SK-N-MC (cell line): ENCODE measurements at places on chromosomes 5 and 9.

- no peak for DNase-seq
Observed at GRCh38 chr5:54676481-54677340, 159.2 kb downstream of the SNX18 start.

DNA sequence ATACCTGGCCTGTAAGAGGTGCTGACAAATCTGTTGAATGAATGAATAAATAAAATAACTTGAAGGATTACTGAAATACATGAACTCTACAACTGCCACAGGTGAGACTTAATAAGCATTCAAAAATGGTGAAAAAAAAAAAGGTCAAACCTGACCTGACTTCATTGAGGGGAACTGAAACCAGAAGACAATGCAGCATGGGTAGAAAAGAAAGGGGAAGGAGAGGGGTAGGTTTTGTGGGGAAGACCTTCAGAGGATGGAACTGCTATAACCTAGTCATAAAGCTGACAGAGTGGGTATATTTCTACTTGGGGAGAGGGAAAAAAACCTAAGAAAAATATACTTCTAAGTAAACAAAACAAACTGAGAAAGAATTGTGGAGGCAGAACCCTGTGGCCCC, 56.6 kb downstream of the RASEF start:
- no peak for DNase-seq

DNA sequence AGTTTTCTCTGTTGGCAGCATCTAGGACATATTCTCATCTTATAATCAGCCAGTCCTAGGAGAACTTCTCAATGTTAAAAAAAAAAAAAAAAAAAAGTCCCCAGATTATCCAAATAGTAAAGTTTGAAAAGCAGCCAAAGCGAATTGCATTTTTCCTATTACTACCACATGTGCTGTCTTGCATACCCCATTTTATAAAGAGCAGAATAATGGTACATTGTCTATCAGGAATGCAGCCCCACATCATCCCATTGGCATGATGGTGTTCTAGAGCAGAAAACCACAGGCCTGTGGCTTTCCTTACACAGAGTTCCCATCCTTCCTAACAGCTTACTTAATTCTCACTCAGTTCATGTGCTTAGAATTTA, 381.6 kb downstream of the TMEM38B start:
- no peak for DNase-seq

DNA sequence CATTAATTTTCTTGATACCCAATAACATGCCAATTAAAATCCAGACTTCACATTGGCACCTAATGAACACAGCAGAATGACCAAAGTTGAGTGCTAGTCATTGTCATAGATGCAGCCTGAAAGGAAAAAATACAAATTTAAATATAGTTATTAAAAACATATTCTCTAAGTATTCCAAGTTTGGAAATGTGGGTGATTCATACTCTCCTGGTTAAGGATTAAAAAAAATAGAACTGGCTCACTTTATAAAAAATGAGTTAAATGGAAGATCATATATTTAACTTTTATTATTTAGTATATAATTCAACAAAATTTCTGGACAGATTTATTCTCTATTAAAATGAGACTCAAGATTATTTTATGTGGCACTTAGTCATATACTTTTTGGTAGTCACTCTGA, 33.2 kb upstream of the RICTOR start:
- no peak for DNase-seq

GRCh38 chr9:14661421-14662059, 31.7 kb downstream of the ZDHHC21 start:
- peak; percentile 76 for DNase-seq

GRCh38 chr9:134835448-134835847, 45.2 kb upstream of the FCN2 start:
- DNase-seq = no peak

- DNase-seq = no peak
Observed at GRCh38 chr9:104748359-104749031, 1.0 kb downstream of the NIPSNAP3A start.

DNA sequence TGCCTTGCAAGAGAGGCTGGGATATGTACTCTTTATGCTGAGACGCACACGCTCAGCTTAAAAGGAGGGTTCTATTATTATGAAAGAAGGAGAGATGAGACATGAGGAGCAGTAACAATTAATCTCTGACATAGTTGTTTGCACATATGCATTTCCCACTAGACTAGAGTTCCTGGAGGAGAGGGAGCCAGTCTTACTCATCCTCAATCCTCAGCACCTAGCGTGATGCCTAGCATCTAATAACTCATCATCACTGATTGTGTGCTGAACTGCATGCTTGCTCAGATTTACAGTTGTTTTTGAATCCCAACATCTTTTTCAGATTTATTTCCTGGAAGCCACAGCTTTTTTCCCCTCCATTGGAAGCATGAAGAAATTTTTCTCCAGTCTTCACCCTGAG, 35.5 kb downstream of the GCNT4 start:
- DNase-seq = no peak

GRCh38 chr5:176781054-176781375, 29.3 kb upstream of the UNC5A start:
- no peak for DNase-seq

DNA sequence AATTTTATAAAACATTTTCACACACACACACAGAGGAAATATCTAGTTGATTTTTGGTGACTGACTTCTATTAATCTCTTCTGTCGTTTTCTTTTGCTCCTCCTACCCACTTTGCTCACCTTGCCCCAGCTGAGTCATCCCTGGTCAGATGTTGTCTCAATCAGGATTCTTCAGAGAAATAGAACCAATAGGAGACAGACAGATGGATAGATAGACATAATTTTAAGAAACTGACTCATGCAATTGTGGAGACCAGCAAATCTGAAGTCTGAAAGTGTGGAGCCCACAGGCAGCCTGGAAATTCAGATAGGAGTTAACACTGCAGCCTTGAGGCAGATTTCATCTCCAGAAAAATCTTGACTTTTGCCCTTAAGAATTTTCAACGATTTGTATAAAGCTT, 37.0 kb upstream of the PIK3R1 start:
- no peak for DNase-seq

- no peak for DNase-seq
Observed at GRCh38 chr5:171961117-171961516, 45.3 kb downstream of the FBXW11 start.

- no peak for DNase-seq
Observed at GRCh38 chr9:31983895-31984294, 400.5 kb upstream of the ACO1 start.

DNA sequence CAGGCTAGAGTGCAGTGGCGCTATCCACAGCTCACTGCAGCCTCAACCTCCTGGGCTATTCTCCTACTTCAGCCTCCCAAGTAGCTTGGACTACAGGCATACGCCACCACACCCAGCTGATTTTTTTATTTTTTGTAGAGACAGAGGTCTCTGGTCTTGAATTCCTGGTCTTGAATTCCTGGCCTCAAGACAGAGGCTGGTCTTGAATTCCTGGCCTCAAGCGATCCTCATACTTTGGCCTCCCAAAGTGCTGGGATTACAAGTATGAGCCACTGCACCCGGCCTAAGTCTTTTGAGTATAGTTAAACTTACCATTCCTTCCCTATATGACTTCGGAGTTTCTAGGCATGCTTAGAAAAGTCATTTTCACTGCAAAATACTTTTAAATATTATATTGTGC, 29.4 kb downstream of the ECPAS start:
- no peak for DNase-seq

GRCh38 chr5:176716320-176716719, 69.0 kb downstream of the TSPAN17 start:
- no peak for DNase-seq

- DNase-seq = no peak
Observed at GRCh38 chr9:93265301-93265971, 81.5 kb downstream of the WNK2 start.

DNA sequence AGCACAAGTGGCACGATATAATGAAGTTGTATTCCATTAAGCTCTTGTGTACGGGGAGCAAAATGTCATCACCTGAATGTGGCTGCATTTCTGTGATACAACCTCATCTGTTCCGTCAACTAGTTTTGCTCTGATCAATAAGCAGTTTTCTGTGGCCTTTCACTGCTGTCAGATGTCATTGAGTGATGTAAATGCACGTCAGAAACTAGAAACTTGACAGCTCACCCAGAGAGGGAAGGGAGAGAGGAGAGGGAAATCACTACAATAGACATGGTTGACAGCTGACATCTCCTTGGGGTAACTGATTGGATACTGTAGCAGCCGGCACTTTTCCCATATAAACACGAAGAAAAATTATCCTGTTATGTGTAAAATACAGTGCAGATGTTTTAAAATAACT, 62.7 kb downstream of the SNX24 start:
- no peak for DNase-seq

DNA sequence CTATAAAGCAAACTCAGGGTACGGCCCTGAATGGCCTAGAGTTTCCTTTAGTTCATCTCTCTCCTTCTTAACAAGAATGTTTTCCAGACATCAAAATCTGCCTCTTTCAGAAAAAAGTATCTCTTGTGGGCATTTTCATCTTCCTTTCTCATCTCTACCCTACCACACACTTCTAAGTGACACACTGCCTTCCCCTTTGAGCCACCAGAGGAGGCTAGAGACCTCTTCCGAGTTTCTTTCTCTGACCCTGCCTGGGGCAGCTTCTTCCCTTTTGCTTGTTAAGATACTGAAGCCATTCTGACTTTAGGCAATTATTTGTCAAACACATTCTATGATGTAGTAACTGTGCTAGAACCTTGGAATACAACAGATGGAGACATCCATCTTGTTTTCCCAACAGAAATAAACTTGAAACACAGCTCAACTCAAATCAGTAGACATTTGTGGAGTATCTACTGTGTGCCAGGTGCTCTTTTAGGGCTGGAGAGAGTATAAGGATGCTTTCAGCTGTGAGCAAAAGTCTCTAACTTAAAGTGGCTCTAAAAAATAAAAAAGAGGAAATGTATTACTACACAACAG, 8.6 kb upstream of the SV2C start:
- DNase-seq = no peak

- DNase-seq = no peak
Observed at GRCh38 chr5:11560915-11561697, 343.1 kb downstream of the CTNND2 start.

DNA sequence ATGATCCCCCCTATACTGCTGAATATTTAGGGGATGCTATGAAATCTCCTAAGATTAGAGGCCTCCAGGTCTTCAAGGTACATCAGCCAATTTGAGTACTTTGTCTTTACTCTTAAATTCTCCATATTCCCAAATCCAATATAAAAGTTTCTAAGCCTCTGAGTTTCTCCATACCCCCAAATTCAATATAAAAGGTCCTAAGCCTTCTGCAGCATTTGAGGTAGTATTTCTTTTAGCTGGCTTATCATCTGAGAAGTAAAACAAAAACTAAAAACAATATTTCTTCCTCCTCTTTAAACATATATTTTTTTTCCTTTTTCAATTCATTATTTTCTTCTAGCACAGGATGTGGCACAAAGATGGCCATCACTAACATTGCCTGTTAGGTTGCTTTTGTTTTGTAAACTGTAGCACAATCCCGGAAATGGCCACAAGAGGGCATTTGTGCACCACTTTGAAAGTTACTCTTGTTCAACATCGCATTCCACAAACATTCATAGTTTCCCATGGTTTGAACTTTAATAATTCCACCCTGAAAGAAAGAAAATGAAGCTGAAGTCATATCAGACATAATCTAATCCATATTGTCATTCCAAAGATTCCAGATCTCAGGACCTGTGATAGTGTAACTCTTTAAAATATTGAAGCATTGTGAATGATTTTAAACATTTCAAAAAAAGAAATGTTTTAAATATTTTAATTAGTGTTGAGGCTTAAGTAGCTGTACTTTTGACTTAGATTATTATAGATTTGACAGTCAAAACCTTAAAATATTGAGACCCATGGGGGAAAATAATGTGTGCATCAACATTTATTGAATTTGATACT, 21.0 kb upstream of the SCGB3A2 start:
- DNase-seq = peak; percentile 75

- DNase-seq = no peak
Observed at GRCh38 chr5:133727636-133728035, 115.3 kb upstream of the FSTL4 start.

DNA sequence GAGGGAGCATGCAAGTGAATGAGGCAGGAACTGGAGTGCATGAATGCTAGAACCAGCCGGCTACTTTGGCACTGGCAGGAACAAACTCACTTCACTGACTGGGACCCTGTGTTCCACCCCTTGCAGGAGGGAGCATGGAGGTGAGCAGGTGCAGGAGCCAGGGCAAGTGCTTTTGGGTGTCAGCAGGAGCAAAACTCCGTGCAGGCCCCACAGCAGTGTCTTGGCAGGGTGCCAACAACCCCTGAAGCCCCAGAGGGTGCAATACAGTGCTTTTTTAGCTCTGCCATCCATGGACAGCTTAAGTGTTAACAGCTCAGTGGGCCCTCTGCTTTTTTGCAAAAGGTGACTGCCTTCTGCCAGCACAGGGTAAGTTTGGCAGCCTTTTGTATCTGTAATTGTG, 245.8 kb upstream of the PCSK5 start:
- DNase-seq = no peak

- peak; percentile 51 for DNase-seq
Observed at GRCh38 chr5:54904425-54904824, 81.0 kb downstream of the ESM1 start.

GRCh38 chr5:59125011-59125961, 542.4 kb downstream of the RAB3C start:
- peak; percentile 66 for DNase-seq

GRCh38 chr5:115702025-115702424, 76.2 kb upstream of the TMED7 start:
- DNase-seq = no peak

GRCh38 chr5:16702964-16703363, 86.2 kb upstream of the RETREG1 start:
- no peak for DNase-seq

- no peak for DNase-seq
Observed at GRCh38 chr5:39654715-39655114, 229.9 kb upstream of the DAB2 start.

- DNase-seq = no peak
Observed at GRCh38 chr9:101574731-101575333, 19.9 kb downstream of the PPP3R2 start.

DNA sequence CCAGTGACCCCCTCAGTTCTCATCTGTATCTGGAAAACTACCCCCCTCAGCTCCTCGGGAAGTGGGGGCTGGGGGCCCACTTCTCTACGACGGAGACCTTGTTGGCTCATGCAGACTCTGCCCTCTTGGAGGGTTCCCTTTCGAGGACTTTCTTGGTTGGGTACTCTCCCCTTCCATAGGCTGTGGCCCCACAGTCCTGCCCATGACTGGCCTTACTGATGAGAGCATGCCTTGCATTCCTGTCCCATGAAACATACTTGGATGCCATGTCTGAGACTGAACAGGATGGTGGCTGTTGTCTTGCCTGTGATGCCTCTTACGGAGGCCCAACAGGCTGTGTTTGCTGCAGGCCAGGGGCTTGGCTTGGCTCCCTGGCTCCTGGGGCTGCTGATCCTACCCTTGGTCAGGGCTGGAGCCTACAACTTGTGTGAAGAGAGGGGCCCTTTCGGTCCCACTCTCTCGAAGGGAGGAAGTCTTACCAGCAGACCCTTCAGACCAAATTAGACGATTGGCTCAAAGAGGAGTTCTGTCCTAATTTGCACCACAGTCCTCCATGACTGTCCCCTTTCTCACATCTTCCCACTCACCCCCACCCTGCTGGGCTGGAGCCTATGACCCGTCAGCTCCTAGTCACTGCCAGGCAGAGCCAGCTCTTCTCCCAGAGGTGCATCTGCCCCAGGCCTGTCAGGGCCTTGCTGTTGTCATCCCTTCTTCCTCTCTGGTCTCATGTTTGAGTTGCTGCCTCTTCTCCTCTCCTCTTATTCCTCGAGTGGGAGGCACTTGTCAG, 109.9 kb downstream of the CACNA1B start:
- DNase-seq = no peak

GRCh38 chr5:96342581-96342980, 90.5 kb downstream of the PCSK1 start:
- DNase-seq = no peak

- DNase-seq = no peak
Observed at GRCh38 chr5:116621599-116621998, 47.0 kb upstream of the SEMA6A start.
